ENCODE measurements at places on chromosomes 6 and 20.

DNA sequence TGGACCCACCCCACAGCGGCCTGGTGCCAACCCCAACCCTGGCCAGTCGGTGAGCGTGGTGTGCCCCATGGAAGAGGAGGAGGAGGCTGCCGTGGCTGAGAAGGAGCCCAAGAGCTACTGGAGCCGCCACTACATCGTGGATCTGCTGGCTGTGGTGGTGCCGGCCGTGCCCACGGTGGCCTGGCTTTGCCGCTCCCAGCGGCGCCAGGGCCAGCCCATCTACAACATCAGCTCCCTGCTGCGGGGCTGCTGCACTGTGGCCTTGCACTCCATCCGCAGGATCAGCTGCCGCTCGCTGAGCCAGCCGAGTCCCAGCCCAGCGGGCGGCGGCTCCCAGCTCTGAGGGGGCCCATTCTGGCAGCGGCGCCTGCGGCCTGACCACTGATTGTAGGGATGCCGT lies 23.2 kb downstream of the SDCBP2 start:
- DNase-seq, result no peak

DNA sequence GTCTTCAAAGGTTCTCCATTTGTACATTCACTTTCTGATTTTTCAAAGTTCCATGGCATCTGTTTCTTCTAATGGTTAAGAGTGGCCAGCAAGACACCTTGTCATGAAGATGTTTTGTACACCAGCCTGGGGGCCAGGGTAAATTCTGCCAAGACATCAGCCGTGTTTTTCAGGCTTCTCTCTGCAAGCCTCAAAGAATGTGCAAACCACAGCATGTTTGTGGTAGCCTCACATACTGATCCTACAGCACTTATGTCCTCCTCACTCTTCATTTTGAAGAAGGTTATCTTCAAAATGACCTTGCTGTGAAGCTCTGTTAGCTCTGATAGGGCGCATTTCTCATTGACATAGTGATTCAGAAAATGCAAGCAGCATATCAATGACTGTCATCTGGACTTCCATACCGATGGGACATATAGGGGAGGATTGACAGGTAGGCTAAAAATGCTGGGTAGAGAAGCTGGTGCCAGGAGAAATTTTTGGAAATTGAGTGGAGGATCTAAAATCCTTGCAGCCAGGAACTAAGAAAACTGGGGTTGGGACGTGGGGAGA lies 59.3 kb upstream of the SPTLC3 start:
- DNase-seq, result no peak

- DNase-seq, result no peak
Observed at GRCh38 chr6:26250698-26251044, 114.3 kb upstream of the BTN3A2 start.

DNA sequence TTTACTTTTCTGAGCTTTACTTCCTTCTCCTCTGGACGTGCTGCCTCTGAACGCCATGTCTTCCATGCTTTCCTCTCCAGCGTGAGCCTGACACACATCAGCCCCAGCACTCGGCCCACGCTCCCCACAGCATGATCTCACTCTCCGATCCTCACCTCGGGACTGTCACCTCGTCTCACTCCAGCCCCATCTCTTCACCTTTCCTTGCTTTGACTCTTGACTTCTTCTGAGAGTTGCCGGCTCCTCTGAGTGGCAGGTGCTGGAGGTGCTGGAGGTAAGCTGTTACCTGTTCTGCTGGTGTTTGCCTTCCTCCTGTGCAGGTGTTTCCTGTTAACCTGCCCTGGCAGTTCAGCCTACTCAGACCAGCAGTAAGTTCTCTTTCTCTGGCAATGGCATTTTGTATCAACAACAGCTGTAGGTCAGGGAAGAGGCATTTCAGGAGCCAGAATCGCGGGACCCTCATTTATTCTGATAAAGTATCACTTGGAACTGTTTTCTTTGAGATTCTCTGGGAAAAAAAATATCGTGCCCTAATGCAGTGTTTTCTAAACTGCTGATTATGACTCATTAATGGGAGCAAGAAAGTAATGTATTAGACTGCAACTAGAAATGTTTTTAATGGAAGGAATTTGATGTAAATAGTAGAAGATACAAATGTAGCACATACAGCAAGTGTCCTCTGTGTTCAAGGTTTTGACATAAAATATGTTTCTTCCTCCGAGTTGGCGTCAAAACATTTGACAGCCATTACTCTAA lies 106.5 kb downstream of the ARID1B start:
- DNase-seq, result no peak

DNA sequence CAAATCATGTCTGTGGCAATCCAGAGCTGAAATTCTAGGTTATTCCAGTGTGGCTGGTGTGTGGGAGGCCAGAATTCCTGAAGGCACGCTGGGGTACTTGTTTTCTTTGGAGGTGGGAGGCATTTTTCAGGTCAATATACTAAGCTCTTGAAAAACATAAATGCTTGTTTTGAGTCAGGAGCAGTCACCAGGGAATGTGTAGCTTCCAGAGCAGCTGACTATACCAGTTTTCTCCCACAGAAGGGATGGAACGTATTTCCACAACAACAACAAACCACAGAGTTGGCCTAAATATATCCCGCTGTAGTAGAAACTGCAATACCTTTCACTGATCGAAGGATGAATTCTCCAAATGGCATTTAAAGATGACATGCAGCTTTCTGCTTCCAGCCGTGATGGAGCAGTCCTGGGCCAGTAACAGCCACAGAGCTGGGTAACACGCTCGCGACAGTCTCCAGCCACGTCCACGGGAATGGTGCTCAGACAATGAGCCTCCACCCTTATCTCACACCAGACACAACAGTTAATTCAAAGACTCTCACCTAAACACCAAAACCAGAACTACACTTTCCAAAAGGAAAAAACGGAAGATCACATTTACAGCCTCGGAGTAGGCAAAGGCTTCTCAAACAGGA lies 23.2 kb downstream of the CHRNA4 start:
- DNase-seq, result no peak

Data from dorsolateral prefrontal cortex (tissue), 122 donors.